Activated T-helper 1 cell treated with anti-CD3 and anti-CD28 coated beads, Interleukin-2, amount 50 U/mL, for 16 hours (primary cell): ENCODE measurements at places on chromosomes 6 and 20.

DNA sequence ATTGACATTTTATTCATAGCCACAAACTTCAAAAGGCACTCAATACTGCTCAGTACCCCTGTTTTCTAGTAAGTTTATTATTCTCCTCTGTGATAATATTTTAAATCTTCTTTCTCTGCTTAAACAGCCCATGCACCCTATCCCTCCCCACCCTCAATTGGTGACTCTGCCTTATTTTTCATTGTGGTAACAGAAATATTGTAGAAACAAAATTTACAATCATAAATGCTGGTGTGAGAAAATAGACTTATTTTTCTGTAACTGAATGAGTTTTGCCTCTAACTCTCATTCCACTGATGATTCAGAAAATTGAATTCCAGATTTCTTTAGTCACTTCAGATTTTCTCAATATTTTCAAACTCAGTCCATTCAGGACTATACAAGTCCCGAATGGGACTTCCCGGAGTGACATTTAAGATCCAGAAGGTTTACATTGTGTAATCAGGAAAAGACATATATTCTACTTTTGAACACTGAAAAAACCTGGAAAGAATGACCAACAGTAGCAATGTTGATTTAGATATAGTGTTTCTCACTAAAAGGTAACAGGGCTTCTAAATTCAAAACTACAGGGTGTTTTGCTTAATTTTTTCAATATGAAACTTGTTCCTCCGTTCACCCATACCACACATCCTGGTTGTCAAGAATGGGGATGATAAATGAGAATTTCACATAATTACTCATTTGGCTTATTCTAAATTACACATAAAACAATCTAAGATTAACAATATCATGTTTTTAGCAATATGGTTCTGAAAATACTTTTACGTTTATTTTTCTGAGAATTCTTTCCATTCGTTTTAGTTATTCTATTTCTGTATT is 34.8 kb upstream of the UST start:
- no peak for DNase-seq

DNA sequence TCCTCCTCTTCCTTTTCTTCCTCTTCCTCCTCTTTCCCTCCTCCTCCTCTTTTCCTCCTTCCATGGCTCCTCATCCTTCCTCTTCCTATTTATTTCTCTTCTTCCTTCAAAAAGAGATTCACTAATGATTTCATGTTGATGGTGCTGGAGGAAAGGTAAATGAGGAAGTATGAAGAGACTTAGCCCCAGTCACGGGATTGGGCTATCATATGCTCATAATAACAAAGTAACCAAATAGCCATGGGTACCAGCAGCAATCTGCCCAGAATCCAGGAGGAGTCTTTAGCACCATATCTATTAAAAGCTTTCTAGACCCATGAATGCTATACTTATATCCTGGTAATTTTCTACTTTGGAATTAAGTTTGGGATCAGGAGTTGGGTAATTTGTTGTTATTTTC is 910.9 kb upstream of the MAP3K7 start:
- DNase-seq = no peak

DNA sequence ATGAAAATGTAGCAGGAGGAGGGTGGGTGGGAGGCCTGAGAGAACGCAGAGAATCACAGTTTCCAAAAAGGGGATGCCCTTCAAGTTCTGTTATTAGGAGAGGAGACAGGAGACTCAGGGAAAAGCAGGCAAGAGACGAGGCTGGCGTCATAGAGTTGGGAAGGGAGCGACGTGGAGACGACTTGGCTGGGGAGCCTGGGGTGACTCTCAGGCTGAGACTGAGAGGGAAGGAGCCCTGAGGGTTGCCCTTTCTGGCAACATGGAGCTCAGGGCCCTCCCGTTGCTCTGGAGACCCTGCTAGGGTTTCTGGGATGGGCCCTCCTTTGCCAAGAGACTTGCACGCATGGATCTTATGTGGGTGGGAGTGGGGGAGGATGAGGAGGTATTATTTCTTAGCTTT is 108.9 kb downstream of the CDH4 start:
- DNase-seq = no peak

DNA sequence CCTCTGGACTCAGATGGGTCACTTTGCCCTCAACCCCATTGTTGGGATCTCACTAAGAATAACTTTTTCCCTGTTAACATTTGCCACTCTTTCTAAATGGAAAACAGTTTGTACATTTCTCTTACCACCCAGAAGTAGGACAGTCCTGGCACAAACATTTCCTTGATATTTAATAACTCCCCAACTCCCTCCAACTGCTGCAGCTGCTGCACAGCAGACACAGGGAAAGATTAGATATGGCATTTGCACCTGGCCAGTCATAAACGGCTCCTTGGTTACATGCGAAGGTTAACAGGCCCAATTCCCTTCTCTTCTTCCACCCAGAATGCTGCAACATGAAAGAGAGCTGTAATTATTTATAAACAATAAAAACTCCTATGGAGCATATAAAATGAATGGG is 55.9 kb upstream of the SOX4 start:
- DNase-seq = no peak

DNA sequence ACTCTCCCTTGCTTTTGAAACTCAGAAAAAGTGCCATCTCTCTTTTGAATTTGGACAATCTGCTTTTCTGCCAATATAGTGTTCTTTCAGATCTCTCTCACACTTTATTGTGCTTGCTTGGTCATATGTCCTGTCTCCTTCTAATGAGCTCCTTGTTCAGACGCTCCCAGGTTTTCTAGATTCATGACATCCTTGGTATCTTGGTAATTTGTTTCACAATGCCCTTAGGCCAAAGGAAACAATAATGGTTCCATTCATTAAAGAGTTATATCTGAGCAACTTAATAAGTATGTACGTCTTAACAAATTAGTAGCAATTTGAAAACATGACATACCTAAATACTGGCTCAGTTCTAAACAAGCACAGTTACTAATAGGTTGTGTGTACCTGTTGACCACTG is 293.4 kb upstream of the SPTLC3 start:
- DNase-seq = no peak

DNA sequence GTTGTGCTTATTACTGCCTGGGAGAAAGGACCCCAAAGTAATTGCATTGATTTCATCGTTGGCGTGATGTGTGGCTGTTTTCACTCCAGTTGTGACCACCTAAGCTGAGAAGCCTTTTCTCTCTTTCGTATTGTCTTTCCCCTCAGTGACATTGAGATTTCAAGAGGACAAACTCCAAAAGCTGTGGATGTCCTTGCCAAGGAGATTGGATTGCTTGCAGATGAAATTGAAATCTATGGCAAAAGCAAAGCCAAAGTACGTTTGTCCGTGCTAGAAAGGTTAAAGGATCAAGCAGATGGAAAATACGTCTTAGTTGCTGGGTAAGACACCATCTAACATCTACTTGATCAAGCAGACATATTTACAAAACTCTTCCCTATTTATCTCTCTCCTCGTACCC is 60.5 kb downstream of the MTHFD1L start:
- no peak for DNase-seq

DNA sequence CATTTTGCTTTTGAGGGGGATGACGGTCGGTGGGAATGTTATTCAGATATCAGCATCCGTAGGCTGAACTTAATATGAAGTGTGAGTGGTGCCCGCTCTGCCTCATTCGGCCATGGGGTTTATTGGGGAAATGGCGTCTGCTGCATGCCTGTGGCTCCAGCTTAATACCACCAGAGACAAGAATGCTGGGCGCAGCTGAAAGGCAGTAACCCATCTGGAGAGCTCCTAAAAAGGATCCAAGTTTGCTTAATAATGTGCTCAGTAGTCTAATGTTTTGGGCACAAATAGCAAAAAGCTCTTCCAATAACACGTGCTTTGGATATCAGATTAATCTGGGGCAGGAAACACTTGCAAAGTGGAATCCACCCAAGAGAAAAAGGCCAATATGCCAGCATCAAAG is 273.0 kb upstream of the TAB2 start:
- no peak for DNase-seq

- DNase-seq = no peak
Observed at GRCh38 chr6:154882107-154882506, 113.0 kb upstream of the TIAM2 start.

GRCh38 chr6:46412662-46413061 is 78.6 kb downstream of the RCAN2 start:
- no peak for DNase-seq
